GM04503 (cell line): ENCODE measurements at places on chromosomes 7 and 10.

DNA sequence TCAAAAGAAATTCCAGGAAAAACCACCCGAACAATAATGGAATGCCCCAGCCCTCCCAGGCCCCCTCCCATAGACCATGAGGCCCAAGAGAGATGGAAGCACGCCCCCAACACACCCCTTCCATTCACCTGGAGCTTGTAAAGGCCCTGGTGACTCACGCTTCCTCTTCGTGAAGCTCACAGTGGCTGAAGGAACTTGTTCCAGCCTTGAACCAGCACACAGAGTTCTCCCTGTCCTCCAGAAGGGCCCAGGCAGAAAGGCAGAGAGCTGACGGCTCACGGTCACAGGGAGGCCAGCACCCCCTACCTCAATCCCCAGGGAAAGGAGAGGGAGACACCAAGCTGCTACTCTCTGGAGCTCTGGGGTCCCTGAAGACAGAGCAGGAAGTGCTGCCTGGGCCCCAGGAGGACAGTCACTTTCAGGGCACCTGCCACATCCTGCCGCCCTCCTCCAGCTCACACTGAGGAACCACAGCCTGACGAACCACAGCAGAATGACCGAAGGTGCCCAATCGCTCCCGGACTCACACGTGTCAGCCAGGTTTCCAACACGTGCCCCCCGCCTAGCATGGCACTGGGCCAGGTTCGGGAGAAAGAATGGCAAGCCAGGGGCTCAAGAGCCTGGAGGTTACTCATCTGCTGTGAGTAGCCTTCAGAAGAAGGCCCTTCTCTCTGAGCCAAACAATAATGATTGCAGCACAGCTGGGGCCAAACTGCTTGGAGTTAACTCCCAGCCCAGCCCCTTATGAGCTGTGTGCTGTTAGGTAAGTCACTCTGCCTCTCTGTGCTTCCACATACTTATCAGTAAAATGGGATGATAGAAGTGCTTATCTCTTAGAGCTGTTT is 52.8 kb downstream of the DLG5 start:
- DNase-seq = no peak

DNA sequence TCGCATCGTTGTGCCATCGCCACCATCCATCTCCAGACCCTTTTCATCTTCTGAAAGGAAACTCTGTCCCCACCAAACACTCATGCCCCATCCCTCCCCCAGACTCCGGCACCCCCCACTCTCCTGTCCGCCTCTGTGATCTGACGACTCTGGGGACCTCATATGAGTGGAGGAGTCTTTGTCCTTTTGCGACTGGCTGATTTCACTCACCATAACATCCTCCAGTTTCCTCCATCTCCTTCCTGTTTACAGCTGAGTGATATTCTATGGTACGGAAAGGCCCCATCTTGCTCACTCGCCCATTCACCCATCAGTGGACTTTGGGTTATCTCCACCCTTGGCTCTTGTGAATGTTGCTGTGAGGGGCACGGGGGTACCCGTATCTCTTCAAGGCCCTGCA is 11.8 kb upstream of the INSIG1 start:
- no peak for DNase-seq

- no peak for DNase-seq
These were observed 66.9 kb downstream of the ZNRF2 start for GRCh38 chr7:30351286-30351685.

- no peak for DNase-seq
These were observed 6.3 kb upstream of the XPNPEP1 start for GRCh38 chr10:109929501-109930219.

- no peak for DNase-seq
These were observed 61.1 kb downstream of the SORCS1 start for GRCh38 chr10:107103174-107104025.

DNA sequence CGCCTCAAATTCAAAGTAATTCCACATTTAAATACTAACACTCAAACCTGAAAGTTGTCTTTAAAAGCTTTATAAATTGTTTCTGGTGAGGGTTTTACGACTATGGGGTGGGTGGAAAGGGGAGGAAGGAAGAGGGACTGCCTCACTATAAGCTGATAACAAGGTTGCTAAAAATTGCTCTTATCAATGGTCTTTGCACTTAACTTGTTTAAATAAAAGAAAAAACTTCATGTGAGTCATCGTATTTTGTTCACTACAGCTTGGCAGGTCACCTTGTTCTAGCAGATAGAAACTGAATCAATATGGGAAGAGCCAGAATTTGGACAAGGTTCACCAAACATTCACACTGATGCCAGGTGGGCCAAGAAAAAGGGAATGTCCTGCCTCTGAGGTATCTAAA is 129.2 kb downstream of the TES start:
- no peak for DNase-seq

GRCh38 chr10:86252556-86252955 is 114.0 kb downstream of the GRID1 start:
- no peak for DNase-seq

DNA sequence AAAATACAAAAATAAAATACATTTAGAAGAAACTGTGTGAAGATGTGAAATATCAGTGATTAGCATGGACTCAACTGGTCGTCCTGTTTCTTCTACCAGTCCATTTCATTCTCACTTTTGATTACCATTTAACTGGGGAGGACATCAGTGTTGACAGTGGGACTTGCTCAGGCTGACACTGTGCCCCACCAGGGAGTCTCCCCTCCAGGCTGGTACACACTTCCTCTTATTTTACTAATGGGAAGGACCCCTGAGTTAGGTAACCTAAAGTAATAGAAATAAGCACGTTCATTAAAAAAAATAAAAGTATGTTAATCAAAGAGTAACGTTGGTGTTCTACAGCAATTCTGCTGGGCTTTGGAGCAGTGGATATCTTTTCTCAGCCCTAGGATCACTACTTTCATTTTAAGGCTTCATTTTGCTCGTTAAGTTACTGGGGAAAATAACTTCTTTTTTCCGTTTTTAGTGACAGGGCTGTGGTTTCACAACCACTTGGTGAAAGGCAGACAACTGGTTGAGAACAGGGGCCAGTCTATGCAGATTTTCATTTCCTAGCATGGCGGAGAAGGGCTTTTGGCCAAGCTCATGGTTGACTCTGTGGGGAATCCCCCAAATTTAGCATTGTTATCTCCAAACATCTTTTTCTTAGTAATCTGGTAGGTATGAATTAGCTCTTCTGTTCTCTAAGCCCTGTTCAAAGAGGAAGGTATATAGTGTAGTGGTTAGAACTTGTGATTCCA is 2.1 kb downstream of the SNX10 start:
- DNase-seq = no peak

- DNase-seq = no peak
These were observed 12.0 kb downstream of the UCMA start for GRCh38 chr10:13222151-13222550.

DNA sequence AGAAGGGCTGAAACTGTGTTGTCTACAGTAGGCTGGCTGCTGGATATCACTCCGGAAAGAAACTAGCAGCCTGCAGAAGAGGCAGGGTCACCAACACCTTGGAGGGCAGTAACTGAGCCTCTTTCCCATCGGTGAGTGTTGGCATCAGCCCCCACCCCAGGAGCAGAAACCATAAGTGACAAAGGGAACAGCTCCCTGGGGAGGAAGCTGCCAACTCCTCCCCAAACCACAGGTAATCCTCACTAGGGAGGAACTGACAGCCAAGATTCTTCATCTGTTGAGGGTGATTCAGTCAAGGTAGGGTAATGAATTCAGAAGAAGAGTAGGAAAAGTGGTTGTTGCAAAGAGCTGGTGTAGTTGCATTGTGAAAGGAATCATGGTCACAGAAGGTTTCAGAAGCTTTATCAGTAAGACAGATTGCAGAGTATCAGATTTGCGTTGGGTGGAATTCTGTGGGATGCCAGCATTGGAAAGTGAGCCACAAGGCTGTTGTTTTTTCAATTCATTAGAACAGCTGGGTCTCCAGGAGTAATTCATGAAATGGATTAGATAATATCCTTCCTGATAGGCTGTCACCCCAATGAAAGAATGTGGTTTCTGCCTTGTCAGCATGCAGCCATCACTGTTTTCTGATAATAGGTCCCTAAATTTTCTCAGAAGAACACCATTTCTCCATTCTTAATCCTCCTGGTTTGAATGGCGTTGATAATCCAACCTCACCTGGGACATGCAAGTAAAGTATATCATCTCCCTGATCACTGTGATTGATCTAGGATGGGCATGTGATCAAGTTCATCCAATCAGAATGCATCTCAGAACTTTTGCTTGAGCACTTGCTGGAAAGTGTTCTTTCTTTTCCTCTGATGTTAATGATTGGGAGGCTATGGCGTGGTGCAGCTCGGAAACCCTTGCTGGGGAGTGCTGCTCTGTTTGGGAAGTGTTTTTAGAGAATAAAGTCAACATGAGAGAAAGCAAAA is 75.0 kb upstream of the CTBP2 start:
- DNase-seq = no peak

- peak; percentile 40 for DNase-seq
These were observed 201.4 kb downstream of the PTEN start for GRCh38 chr10:88064608-88065382.

DNA sequence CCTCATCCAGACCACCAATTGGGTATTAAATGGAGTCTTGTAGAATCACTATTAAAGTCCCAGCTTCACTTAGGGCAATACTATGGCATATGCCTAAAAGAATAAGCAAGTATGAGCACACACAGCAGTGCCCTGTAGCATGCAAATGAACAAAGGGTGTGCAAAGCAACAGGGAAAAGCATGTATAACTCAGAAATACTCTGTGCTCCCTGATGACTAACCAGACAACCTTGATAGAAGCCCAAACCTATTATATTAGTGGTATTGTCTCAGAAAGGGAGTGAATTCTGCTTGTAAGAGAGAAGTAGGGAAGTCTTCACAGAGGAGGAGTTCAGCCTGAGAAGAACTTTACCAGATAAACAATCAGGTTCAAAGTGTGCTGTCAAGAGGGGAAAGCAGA is 131.2 kb downstream of the DGKI start:
- DNase-seq = no peak

DNA sequence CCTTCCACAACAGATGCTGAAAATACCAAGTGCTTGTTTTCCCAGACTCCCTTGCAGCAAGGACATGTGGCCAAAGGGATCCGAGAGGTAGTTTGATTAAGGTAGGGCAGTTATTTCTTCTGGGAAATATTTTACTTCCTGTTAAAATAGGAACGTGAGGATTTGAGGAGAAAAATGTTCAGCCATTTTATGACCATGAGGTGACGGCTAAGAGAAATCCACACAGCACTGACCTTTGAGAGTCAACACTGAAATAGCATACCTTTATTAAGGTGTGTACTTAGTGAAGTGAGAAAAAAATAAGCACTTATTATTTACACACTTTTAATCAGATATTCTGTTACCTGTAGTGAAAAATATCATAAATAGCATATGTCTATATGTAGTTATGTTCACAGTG is 133.9 kb downstream of the PPP1R3A start:
- DNase-seq = no peak

DNA sequence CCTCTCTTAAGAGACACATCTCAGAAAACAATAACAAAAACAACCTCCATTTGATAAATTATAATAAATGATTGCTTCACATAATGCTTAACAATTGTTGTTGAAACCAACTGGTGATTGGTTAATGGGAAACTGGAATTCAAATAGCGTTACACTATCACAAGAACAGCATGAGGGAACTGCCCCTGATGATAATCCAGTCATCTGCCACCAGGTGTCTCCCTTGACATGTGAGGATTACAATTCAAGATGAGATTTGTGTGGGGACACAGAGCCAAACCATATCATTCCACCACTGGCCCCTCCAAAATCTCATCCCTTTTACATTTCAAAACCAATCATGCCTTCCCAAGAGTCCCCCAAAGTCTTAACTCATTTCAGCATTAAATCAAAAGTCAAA is 375.9 kb downstream of the BMPER start:
- no peak for DNase-seq

DNA sequence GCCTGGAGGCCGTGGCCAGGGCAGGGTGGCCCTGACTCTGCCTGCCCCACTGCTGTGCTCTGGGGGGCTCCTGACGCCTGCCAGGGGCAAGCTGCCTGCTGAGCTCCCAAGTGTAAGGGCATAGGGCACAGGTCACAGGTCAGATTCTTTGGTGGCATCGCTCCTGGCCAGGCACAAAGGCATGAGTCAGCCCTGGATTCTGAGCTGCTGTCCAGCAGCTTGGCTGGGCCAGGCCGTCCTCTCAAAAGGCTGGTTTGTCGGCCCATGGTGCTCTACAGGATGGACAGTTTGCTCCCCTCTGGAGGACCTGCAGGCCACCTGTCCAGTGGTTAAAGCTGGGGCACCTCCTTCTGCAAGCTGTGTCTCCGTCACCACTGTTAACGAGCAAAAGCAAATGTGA is 2.9 kb downstream of the ADGRA1 start:
- no peak for DNase-seq

DNA sequence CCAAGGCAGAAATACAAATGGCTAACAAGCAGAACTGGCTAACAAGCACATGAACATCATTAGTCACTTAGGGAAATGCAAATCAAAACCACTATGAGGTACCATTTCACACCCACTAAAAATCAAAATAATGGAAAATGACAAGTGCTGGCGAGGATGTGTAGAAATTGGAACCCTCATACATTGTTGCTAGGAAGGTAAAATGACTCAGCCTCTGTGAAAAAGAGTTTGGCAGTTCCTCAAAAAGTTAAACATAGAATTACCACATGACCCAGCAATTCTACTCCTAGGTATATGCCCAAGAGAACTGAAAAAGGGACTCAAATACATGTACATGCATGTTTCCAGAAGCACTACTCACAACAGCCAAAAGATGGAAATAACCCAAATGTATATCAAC is 52.8 kb upstream of the ANAPC16 start:
- DNase-seq = peak; percentile 59

DNA sequence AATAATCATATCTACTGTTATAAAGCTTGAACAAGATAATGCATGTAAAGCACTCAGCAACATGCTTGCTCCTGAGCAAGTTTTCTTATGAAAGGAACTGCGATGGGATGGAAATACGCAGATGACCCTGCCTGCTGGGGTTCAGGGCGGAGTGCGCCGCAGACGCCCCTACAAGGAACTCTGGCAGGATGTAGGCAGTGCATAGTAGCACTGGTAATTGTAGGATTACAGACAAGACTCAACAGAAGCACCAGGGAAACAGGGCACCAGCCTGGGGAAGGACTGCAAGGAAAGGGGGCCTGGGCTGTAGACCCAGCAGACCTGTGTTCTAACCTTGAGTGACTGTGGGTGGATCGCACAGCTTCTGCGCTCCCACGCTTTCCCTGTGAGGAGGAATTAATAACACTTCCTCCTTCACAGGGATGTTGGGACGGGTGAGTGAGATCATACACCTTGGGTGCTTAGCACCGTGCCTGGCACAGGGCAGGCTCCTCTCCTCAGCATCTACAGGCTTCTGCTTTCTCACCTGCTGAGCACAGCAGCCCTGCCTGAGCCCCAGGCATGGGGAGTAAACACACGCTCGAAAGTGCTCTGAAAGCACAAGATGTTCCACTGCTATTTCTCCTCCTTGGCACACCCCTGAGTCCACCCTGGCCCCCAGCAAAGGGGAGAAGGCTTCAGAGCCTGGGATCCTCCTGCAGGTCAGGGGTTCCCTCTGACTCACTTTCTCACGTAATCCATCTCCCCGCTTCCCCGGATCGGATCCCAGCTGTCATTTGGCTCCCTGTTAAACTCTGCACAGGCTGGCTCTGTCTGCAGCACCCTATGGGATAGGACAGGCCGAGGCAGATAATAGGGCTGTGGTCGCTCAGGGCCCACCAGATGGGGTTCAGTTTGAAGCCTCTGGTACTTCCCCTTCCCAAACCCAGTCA is 19.2 kb downstream of the ITPRIP start:
- no peak for DNase-seq
